Activated CD4-positive, alpha-beta T cell treated with anti-CD3 and anti-CD28 coated beads for 48 hours (primary cell): ENCODE measurements at places on chromosomes 16 and 17.
A peak's percentile ranks its signal among the peaks of the same experiment; 100 is the strongest.

- DNase-seq, result peak; percentile 18
These were observed 549 bp downstream of the SLC26A11 start for GRCh38 chr17:80220736-80221215.

DNA sequence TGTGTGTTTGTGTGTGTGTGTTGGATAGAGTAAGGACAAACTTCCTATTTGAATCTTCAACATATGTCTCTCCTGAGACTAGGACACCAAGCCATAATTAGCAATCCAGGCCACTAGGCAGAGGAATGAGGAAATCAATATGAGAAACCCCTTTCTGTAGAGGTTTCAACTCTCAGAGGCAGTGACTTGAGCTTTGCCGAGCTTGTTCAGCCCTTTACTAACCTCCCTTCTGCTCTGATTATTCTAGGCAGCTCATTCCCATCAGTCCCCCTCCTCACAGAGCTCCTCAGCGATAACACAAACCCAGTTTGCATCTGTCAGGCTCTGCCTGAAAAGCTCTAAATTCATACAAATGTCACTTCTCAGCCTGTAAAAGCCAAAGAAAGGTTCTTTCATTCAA is 1030.3 kb downstream of the CDH8 start:
- DNase-seq, result no peak

DNA sequence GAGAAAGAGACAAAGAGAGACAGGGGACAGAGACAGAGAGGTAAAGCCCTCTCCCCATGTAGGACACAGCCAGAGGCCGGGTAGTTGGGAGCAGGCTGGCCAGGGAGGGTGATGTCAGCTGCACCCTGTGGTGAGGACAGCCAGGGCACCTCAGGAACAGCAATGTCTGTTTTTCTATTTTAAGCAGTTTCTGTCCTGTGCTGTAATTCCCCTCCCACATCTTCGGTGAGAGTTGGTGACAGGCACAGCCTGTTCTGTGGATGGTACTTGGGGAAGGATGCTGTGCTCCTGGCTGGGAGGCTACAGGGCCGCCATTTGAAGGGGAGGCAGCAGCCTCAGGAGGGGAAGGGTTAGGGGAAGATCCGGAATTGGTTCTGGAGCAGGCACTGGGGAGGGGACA is 163.5 kb downstream of the SDK2 start:
- DNase-seq, result no peak

DNA sequence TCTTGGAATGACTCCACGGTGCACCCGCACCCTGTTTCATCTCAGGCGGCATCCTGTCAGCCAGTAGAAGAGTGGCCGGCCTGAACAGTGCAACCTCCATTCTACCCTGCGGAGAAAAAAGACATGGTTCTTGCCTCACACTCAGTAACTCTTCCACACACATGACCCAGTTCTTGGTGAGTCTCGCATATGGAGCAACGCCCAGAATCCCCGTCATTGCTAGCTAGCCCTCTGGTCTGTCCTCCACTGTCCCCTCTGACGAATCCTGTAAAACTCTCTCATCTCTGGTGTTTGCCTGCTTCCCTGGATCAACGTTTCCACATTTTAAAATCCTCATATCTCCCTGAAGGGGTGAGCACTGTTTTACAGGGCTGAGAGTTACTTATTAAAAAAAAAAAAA is 4.2 kb upstream of the RDM1 start:
- no peak for DNase-seq

DNA sequence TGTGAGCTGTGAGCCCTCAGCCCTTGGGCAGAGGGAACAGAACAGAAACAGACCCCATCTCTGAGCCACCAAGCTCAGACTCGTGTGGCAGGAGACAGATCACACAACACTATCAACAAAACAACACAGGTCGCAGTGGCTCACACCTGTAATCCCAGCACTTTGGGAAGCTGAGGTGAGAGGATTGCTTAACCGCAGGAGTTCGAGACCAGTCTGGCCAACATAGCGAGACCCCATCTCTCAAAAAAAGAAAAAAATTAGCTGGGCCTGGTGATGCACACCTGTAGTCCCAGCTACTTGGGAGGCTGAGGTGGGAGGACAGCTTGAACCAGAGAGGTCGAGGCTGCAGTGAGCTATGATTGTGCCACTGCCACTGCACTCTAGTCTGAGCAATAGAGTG is 5.5 kb upstream of the QPRT start:
- DNase-seq, result no peak

DNA sequence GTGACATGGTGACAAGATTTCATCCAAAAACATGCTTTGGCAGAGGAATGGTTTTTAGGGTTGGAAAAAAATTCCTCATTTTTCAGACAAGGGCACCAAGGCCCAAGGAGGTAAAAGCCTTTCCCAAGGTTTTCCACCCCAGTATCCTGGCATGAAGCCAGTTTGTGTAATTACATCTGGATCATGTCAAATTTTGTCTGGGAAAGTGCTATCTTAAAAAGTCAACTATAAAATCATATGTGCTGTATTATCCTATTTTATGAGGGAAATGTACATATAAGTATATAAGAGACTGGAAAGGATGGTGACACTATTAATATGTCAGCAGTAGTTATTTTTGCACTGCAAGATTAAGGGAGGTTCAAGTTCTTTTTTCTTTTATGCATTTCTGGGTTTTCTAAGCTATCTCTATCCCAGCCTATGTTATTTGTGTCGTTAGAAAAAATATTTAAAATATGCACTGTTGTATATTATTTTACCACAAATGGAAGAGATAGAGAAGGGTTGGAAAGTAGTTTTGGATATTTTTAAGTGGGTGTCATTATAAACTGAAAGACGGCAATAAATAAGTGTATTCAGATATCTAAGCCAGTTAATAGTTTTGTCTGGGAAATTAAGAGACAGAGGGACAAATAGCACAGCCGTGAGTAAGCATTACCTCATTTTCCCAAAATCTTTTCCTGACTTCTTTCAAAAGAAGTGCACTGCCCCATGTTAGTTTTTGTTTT is 13.5 kb upstream of the FBXO47 start:
- DNase-seq, result no peak

DNA sequence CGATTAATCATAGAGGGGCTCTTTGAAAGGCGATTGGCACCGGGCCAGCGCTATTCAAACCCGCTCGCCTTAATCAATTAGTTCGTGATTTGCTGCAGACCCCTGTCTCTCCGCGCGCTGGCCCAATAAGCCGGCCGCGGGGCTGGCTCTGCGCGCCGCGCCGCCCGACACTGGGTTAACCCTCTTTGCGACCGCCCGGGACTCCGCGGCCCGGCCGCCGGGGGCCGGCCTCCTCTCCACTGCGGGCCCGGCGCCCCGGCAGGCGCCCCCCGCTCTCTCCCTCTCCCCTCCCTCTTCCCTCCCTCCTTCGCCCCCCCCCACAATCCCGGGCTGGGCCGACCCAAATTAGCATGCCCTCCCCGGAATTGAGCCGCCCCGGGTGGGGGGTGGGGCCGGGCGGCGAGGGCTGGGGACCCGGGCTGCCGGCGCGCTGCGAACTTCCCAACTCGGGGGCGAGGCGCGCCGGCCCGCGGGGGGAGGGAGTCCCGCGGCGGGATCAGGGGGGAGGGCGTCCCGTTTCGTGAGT is 428 bp upstream of the SALL1 start:
- peak; percentile 6 for DNase-seq
